ENCODE measurements at places on chromosomes 7 and 10. TPM values are rescaled to one million over a fixed set of nuclear protein-coding genes. Genes with fewer than 3 reads are reported as not detected.

Gene PNLIPRP2
- not detected for total RNA-seq

Gene AGR3
- total RNA-seq: not detected

Gene IFIT1
- 13.7 TPM for total RNA-seq

Gene INMT
- total RNA-seq: 21.8 TPM

Gene ZWINT
- 4.3 TPM for total RNA-seq

Gene NME8
- not detected for total RNA-seq

Gene LDB3
- under 0.01 TPM for total RNA-seq

Gene SEMA3E
- total RNA-seq: 2.0 TPM

Gene LRRD1
- total RNA-seq: 0.14 TPM

Gene SBDS
- 91.0 TPM for total RNA-seq

Gene CLDN12
- 29.6 TPM for total RNA-seq

Measured in smooth muscle cell of bladder (primary cell).